ENCODE measurements at places on chromosomes 2 and 18. TPM values are rescaled to one million over a fixed set of nuclear protein-coding genes. Genes with fewer than 3 reads are reported as not detected.

The CRYGC gene
- not detected for total RNA-seq

The PPP1R1C gene
- total RNA-seq, result 0.97 TPM

The LONRF2 gene
- total RNA-seq, result not detected

- DNase-seq, result no peak
- no peaks in the 10 kb centered on the region for H3K36me3 ChIP-seq
- H3K4me3 ChIP-seq, result no peak overlapping the region
- H3K4me1 ChIP-seq, result no peaks in the 10 kb centered on the region
- no peak overlapping the region for H3K27ac ChIP-seq
These were observed 448.4 kb upstream of the GCFC2 start for GRCh38 chr2:76159042-76159648.

DNA sequence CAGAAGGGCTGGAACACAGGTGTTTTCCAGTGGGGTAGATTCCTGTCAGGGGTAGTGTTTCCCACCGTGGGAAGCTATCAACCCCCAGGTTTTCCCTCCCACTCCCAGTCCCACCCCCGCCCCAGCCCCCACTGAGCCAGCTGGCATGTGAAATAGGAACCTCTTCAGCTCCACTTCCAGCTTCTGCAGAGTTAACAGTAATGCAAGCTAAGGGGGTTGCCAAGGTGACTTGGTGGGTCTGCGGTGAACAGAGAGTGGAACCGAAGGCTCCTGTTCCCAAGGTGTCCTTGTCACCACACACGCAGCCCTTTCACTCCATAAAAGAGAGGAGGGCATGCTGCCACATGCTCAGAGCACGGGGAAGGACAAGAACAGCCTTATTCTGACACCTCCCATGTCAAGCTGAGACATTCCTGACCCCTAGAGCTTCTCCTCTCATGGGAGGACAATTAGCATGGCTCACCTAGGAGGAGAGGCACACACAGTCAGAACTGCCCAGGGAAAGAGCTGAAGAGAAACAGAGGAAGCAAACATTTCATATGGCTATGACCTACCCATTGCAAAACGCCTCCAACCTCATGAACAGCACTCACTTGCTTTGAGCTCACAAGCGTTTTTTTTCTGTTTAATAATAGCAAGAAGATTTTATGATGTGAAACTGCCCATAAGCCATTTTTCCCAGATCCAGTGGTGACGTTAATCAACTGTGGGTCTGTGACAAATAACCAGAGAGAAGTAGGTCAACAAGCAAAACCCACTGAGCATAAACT lies 39.8 kb upstream of the TBC1D8 start:
- H3K4me1 ChIP-seq, result no peaks in the 10 kb centered on the region
- no peaks in the 10 kb centered on the region for H3K36me3 ChIP-seq
- no peaks in the 10 kb centered on the region for H3K27me3 ChIP-seq

GRCh38 chr2:152016181-152017120 lies 82.4 kb downstream of the CACNB4 start:
- no peak overlapping the region for H3K27ac ChIP-seq
- no peaks in the 10 kb centered on the region for H3K27me3 ChIP-seq
- DNase-seq, result no peak

DNA sequence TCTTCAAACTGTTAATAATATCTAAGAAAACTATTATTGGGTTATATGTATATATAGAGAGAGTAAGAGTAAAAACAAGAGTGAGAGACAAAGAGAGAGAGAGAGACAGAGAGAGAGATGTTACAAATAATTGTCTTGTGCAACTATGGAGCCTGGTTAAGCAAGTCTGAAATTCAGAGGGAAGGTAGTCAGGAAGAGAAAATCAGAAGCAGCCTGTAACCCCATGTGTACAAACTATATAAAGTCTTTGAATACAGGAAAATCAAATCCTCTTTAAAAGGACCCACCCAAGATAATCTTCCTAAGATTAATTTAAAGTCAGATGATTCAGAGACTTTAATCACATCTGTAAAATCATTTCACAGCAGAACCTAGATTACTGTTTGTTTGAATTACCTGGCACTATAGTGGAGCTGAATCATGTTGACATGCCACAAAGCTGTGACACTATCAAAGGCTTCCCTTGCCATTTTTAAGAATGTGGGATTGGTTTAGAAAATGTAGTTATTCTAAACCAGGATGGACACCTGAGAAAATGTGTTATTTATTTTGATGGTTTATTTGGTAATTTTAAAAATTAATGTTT lies 301.7 kb upstream of the FSIP2 start:
- H3K36me3 ChIP-seq, result no peaks in the 10 kb centered on the region
- H3K4me1 ChIP-seq, result no peaks in the 10 kb centered on the region
- H3K4me3 ChIP-seq, result no peak overlapping the region
- no peak overlapping the region for H3K27ac ChIP-seq
- no peak for DNase-seq

DNA sequence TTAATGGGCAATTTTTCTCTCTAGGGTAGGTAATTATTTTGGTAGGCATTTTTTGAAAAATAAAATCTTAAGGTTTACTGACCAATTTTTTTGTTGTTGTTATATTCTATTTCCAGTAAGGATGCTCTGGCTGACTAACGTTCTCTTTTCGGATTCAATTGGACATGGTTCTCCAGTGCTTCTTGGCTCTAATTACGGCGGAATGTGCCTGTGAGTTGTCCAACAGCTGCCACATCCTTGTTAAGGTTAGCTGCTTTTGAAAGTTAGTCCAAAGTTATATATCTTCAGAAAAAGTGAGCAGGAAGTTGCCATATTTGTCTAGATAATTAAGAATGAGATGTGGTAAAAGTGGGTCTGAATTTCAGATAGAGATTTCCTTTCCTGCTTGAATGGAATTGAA lies 45.8 kb upstream of the SMIM21 start:
- DNase-seq, result no peak
- no peaks in the 10 kb centered on the region for H3K36me3 ChIP-seq
- peaks cover 2% of the 10 kb centered on the region for H3K4me1 ChIP-seq
- no peaks in the 10 kb centered on the region for H3K27me3 ChIP-seq
- no peak overlapping the region for H3K27ac ChIP-seq

GRCh38 chr18:79077181-79077580 lies 8.0 kb downstream of the ATP9B start:
- DNase-seq, result no peak
- H3K27me3 ChIP-seq, result peaks cover 2% of the 10 kb centered on the region
- H3K4me1 ChIP-seq, result peaks cover 6% of the 10 kb centered on the region
- H3K4me3 ChIP-seq, result no peak overlapping the region

Data from endothelial cell (in vitro differentiated cells).